ENCODE measurements at places on chromosomes 12 and 14. TPM values are rescaled to one million over a fixed set of nuclear protein-coding genes. Genes with fewer than 3 reads are reported as not detected.

Gene SLC7A8
- 1.4 TPM for total RNA-seq

Gene LGALS3
- total RNA-seq, result 116 TPM

Gene PKP2
- total RNA-seq, result 0.38 TPM

Gene NAV3
- total RNA-seq, result 62.1 TPM
